ENCODE measurements at places on chromosomes 12 and 14.

DNA sequence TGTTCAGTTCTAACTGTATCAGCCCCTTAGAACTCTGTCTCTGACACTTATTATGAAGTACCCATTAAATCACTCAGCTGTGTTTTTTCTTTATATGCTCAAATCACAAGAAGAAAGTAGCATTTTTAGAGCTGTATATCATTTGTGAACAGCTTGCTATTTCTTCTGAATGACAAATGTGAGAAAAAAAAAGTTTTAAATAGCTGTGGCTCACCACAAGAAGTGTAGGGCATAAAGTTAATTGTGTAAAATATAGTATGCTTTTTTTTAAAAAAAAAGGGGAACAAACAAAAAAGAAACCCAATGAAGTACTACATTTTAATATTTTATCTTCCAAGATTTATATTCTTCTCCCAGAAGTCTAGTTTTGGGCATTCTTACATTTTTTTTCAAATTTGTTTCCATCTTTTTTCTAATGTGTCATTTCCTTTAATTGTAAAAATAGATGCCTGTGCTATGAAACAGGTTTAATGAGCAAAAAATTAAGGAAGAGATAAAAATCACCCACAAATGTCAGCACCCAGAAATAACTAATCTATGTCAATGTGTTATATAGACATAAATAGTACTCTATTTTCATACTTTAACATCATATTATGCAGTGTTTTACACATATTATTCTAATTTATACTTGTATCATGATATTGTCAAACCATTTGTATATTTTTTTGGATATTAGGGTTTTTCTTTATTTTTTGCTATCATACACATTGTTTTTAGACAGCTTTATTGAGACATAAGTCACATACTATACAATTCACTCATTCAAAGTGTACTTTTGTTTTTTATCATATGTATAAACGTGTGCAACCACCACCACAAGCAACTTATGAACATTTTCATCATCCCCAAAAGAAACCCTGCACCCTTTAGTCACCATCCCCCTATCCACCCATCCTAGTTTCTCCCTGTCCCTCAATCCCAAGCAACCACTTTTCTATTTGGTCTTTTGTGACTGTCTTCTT lies 22.4 kb upstream of the LRRK2 start:
- no peak for DNase-seq

DNA sequence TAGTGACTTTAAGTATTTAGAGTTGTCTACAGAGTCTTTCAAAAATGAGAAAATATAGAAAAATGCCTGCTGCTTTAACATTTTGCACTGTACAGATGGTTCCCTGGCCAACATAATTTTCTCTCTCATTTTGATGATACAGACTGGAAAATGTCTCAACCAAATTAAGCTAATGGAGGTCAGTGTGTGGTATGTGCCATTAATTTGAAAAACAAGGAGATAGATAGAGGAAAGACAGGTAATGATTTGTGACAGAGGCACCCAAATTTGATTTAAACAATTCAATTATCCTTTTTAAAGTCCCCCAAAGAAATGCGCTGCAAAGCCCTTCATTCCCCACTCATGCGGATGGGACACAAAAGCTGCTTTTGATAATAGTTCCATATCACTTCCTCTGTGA lies 140.0 kb downstream of the ASCL1 start:
- no peak for DNase-seq

DNA sequence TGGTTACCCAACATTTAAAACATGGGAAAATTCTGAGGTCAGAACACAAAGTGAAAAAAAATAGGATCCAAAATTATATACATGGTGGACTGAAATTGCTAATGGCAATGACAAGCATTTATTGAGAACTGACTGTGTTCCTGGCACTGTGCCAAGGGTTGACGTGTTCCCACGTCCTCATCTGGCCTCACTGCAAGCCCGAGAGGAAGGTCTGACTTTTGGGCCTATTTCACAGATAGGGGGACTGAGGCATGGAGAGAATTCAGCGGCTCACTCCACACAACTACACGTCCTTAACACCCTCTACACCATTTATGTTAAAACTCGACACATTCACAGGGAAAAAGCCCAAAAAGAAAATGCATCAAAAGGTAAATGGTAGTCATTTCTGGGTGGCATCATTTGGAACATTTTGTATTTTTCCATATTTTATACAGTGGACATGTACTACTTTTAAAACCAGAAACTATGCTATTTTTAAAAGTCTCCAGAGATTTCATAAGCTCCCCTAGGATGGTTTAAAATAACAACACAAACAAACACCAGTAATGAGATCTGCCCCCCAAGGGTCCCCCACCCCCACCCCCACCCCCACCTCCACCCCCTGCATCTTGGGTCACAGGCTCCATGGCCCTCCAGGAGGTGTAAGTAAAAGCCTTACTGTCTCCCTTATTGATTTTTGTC lies 27.7 kb downstream of the CLMN start:
- no peak for DNase-seq

GRCh38 chr14:28671425-28671824 lies 95.2 kb upstream of the FOXG1 start:
- DNase-seq = no peak

DNA sequence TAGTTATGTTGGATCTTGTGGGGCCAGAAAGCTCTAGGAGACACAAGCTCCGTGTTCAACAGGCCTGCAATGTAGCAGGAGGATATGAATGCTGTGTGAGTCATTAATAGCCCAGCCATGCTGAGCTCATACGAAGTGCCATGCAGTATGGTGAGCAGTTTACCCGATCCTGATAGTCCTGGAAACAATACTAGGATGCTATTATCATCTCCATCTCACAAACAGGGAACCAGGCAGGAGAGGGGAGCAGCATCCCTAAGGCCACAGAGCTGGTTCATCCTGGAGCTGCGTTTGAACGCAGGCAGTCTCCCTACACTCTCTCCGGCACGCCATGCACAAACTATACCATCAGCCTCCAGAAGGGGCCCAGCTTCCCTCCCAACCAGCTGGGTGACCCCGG lies 20.5 kb downstream of the TTC7B start:
- DNase-seq = peak; percentile 32

DNA sequence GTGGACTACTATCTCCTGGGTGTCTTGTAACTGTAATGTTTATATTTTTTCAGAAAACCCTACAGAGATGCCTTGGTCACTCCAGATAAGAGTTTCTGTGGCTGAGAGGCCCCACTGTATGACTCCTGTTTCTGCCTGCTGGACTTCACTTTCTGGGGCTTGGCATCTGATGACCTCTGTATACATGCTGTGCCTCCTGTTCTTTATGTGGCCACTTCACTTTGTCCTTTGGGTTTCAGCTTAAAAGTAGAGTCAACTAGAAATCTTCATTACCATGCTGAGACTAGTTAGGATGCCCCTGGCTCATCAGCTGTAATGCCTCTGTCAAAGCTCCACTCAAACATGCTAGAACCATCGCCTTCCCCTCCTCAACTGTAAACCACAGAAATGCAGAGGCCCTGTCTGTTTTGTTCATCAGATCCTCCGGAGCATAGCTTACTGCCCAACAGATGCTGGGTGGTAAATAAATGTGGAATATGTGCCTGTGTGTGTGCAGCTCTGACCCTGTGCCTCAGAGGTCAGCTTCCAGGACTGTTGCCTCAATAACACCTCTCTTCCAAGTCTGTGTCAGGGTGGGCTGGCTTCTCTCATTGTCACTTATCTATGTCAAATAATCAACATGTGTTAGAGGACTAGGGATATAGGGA lies 25.5 kb downstream of the ZNF664 start:
- DNase-seq = no peak

DNA sequence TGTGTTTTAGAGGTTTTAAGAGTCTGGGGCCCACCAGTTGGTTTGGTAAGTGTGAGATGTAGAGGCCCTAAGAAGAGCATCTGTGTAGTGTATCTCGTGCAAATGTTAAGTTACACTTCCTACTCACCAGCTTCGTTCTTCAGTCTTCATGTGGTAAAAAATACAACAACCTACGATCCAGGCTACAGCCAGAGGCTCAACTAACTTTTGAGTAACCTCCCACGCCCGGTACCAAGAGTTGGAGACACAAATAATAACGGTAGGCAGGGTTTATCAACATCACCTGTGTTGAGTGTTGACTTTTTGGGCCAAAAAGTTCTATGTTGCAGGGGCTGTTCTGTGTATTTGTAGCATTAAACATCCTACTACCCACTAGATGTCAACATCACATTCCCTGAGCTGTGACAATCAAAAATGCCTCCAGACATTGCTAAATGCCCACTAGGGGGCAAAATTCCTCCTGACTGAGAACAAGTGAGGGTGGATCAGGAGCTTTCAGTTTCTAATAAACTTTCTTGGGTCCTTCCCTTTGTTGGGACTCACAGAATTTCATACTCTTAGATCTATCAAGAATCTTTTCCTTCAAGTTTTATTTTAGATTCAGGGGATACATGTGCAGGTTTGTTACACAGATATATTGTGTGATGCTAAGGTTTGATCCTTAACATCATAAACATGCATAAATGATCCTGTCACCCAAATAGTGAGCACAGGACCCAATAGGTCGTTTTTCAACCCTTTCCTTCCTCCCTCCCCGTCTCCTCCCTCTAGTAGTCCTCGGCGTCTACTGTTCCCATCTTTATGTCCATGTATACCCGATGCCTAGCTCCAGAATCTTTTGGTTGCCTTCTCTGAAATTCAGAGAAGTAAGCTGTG lies 94.7 kb downstream of the SLC2A13 start:
- DNase-seq = peak; percentile 93

DNA sequence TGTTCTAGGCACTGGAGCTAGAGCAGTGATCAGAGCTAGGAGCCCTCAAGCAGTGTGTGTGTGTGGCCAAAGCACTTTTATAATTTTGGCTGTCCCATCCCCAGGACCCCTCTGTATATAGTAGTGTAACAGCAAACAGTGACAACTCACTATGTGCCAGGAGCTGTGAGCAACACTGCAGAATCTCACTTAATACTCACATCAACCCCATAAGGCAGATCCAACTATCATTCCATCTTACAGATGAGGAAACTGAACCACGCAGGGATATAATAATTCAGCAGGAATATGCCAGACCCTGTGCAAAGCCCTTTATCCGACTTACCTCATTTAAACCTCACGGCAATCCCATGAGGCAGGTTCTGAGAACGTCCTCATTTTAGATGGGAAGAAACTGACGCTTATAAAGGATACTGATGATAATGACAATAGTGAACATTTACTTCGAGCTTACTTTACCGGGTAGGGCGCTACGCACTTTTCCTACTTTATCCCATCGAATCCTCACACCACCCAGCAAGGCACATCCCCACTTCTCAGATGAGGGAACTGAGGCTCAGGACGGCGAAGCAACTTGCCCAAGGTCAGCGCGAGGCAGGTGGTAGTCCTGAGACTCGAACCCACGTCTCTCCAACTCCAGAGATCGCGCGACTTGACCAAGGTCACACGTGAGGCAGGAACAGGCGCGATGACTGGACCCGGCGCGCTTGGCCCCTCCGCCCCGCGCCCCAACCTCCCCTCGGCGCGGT lies 687 bp downstream of the RAB35 start:
- DNase-seq = peak; percentile 69

DNA sequence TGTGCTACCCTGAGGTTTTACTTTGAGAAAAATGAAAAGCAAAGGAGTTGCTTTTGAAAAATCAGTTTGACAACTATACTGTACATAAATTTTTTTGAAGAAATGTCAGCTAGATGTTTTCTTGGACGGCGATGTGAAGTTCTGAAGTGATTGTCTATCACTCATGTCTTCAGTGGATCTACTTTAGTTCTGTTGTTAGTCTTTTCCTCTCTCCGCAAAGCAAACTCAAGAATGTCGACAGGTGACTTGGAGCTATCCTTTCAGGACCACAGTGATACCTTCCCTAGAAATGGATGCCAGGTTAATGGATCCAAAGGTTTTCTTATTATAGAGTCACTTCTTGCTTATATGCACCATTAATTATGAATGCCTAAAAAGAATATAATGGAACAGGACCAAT lies 1.2 kb downstream of the PTPRO start:
- DNase-seq = peak; percentile 68

DNA sequence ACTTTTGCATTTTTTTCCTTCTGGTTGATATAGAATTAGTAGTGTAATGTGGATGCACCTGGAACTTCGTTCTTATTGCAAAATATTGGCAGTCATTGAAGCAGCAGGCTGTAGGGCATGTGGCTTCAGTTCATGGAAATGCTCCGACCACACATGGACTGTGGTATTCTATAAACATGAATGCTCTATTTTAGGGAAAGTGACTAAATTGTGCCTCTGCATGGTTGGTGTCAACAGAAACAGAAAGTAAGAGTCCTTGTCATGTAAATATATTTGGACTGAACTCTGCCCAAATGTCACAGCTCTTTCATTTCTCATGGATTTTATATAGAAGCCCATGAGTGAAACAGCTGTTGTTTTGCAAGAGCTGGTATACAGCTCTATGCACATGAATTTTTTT lies 917.0 kb downstream of the LRFN5 start:
- DNase-seq = no peak

DNA sequence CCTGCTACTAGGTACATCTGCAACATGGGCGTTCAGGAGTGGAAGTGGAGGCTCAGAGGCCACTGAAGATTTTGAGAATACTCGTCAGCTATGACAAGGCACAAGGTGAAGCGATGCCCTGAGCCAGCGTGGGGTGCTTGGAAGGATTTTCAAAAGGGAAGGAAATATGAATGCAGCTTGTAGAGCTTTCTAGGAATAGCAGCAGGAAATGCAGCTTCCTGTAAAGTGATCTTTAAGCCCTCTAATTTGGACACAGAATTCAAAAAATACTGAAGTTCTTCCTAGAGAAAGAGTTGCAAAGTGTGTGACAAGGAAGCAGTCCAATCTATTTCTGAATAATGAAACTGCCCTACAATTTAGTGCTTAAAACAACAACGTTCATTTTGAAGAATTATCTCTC lies 13.2 kb upstream of the C1S start:
- no peak for DNase-seq

- DNase-seq = peak; percentile 54
Observed at GRCh38 chr14:95290871-95291431, 28.8 kb downstream of the CLMN start.

- DNase-seq = no peak
Observed at GRCh38 chr14:91280129-91280528, 35.6 kb upstream of the GPR68 start.

GRCh38 chr14:39991041-39991440 lies 558.8 kb upstream of the FBXO33 start:
- no peak for DNase-seq

DNA sequence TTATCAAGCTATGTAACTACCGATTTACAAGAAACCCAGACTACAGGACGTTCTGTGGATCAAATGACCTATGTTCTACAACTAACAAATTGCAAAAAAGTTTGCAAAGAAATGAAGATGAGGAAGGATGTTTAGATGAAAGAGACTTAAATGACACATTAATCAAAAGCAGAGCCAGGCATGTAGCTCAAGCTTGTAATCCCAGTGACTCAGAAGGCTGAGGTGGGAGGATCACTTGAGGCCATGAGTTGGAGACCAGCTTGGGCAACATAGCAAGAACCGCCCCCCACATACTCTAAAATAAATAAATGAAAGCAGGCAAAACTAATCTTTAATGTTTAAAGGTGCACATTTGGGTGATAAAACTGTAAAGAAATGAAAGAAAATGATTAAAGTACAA lies 331.9 kb downstream of the BTG1 start:
- DNase-seq = no peak

DNA sequence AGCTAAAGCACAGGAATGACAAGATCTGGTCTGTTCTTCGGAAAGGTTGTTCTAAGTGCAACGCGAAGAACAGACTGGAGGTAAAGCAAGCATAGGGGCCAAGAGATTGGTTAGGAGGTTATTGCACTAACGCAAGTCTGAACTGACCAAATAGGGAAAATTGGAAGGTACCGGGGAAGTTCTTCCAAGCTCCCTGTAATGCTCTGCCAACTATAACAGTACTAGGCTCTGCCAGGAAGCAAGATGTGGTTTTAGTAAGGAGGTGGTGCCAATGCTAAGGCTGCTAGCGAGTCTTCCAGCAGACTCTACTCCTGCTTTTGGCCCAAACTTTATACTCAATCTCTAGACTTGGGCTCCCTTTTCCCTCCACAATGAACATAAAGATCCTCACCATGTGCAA lies 138.6 kb downstream of the PAWR start:
- no peak for DNase-seq
